ENCODE measurements at places on chromosomes 7 and 10. TPM values are rescaled to one million over a fixed set of nuclear protein-coding genes. Genes with fewer than 3 reads are reported as not detected.

GRCh38 chr7:28717445-28718054 lies 240.6 kb downstream of the TRIL start:
- no peak for DNase-seq

GRCh38 chr10:19817231-19817933 lies 1.1 kb downstream of the PLXDC2 start:
- DNase-seq: peak; percentile 21

DNA sequence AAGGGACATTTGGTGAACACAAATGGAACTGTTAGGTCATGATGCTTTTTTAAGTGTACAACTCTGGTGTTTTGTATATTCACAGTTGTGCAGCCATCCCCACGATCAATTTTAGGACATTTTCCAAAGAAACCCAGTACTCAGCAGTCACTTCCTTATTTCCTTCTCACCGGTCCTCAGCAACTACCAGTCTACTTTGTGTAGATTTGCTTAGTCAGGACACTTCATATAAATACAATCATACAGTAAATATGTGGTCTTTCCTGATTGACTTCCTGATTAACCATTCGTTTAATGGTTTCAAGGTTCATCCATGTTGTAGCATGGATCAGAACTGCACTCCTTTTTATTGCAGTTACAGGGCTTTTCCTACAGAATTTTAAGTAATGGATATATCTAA lies 14.4 kb downstream of the SGPL1 start:
- no peak for DNase-seq

LIPF gene
- not detected for total RNA-seq

RAB19 gene
- total RNA-seq: not detected

DIP2C gene
- total RNA-seq: 10.0 TPM

LEP gene
- total RNA-seq: not detected

ABCB8 gene
- 35.6 TPM for total RNA-seq

VAX1 gene
- total RNA-seq: not detected

CNOT4 gene
- total RNA-seq: 8.6 TPM

PIP gene
- total RNA-seq: not detected
